ENCODE measurements at places on chromosomes 12 and 14.

DNA sequence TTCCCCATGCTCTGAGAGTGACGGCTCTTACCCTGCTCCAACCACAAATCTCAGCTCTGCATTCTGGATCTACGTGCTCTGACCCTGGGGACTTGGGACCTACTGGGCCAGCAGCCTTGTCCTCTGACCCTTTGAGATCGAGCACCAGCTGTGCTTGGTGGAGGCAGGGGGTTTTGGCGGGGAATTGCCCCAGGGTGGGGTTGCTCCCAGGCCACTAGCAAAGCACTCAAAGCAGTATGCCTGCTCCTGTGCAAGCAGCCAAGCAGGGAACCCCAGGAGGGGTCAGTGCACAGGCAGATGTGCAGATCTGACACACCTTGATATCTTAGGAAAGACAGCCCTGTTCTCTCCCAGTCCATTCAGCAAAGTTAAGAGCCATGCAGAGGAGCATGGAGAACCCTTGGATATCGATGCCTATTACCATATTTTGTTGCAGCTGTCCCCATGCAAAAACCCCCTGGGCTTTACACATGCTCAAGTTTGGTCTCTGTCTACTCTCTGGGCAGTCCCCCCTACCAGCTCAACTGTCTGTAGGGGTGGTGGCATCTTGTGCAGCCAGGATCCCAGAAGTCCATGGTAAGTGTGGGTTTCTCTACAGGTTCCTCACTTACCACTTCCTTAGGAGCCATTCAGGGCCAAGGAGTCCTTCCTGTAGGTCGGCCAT lies 319.0 kb downstream of the TMTC2 start:
- DNase-seq = no peak

- no peak for DNase-seq
These were observed 430.0 kb downstream of the ETNK1 start for GRCh38 chr12:23055004-23055403.

GRCh38 chr14:77238996-77239395 lies 32.0 kb downstream of the NGB start:
- no peak for DNase-seq

- no peak for DNase-seq
These were observed 27.4 kb upstream of the BATF start for GRCh38 chr14:75494896-75495295.

- DNase-seq = no peak
These were observed 11.3 kb downstream of the ABHD12B start for GRCh38 chr14:50882932-50883826.

DNA sequence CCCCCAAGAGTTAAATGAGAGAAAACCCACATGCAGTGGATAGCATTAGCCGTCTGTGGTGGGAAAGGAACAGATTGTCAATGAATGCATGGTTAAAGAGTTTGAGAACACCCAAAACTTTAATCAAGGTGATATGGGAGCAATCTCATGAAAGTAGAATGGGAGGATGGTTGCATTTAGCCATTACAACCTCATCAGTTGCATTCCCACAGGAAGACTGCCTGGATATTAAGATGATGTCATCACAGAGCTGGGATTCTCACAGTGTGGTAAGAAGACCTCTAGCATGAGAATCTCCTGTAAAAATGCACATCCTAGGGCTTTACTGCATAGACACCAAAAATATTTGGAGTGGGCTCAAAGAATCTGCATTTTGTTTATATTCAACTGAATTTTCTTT lies 284.9 kb downstream of the RGS6 start:
- DNase-seq = no peak

DNA sequence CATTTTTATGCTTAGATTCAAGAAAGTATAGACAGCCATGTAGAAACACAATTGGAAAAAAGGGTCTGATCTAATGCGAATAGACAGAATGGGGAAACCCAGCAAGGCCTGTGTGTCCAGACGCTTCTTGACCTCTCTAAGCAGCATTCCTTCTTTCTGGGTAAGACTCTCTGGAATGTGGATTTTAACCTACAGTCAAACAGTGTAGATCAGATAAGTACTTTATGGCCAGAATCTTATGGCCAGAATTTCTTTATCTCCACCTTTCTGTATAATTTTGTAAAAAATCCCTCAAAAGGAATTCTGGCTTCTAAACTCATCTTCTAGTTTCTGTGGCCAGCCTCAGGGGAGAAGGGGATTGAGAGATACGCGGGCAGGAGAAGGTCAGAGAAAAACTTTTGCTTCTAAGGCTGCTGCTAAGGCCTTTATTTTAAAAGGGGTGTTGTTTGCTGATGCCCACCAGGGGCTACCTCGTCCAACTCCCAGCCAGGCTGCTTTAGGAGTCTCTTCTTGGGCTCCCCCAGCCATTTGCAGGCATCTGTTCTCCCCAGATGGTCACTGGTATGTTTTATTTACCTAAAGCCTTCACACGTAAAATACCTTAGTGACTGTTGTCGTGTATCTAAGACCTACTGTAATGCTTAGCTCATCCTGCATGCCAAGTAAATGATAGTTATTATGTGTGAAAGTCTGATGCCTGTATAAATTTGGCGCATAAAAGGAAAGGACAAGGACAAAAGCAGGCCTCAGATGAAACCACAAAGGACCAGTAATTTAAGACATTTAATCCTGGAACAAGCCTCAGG lies 68.4 kb downstream of the ANO6 start:
- no peak for DNase-seq

DNA sequence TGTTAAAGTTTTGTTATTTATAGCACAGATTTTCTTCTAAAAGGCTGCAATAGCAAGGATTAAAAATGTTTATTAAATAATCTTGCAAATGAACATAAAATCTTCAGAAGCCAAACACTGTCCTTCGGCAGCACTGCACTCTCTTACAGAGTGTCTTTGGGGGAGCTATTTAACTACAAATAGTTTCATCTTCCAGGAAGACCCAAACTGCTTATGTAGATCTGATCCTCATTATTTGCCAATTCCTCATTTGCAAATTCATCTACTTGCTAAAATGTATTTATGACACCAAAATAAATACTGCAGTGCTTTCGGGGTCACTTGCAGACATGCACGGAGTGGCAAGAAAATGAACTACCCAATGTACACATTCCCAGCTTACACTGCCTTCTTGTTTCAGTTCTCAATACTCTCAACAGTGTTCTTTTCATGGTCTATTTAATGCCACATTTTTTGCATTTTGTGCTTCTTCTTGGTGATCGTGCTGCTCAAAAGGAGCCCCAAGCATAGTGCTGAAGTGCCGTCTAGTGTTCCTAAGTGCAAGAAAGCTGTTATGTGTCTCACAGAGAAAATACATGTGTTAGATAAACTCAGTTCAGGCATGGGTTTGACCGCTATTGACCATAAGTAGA lies 128.1 kb downstream of the PRKD1 start:
- no peak for DNase-seq

DNA sequence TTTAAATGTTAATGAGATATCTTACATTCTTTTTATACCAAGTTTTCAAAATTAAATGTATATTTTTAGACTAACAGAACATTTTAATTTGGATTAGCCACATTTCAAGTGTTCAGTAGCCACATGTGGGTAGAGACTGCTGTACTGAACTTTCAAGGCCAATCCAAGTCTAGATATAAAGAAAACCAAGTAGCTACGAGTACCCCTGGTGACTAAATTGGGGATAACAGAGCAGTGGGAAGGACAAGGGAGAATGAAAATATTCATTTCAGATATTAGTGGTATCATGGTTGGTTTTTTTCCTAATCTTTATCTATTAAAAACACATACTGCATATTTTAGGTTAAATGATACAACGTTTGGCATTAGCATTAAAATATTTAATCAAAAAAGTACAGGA lies 69.4 kb upstream of the RHOJ start:
- DNase-seq = no peak

DNA sequence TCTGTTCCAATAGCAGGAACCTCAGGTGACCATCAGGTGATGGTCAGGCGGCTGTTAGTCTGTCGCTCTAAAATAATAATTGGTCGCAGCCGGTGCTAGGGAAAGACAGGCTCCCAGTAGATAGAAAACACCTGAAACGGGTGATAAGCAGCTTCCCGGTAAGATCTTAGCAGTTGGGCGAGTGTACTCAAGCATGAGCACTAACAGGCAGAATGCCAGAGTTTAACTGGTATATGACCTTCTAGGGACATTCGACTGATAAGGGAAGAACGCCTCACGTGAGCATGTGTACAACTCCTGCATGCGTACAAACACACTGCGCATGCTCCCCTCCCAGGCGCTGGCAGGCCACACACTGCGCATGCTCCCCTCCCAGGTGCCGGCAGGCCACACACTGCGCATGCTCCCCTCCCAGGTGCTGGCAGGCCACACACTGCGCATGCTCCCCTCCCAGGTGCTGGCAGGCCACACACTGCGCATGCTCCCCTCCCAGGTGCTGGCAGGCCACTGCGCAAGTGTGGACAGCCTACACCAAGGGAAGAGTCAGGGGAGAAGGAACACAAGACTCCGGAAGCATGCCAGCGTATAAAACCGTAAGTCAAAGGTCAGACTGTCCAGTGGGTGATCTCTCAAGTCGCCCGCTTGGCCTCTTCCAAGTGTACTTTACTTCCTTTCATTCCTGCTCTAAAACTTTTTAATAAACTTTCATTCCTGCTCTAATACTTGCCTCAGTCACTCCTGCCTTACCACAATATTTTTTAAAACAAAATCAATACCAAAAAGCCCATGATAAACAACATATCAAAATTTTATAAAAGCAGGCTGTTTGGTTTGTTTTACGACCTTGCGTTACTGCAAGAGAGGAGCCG lies 24.5 kb downstream of the GPRC5D start:
- peak; percentile 52 for DNase-seq

DNA sequence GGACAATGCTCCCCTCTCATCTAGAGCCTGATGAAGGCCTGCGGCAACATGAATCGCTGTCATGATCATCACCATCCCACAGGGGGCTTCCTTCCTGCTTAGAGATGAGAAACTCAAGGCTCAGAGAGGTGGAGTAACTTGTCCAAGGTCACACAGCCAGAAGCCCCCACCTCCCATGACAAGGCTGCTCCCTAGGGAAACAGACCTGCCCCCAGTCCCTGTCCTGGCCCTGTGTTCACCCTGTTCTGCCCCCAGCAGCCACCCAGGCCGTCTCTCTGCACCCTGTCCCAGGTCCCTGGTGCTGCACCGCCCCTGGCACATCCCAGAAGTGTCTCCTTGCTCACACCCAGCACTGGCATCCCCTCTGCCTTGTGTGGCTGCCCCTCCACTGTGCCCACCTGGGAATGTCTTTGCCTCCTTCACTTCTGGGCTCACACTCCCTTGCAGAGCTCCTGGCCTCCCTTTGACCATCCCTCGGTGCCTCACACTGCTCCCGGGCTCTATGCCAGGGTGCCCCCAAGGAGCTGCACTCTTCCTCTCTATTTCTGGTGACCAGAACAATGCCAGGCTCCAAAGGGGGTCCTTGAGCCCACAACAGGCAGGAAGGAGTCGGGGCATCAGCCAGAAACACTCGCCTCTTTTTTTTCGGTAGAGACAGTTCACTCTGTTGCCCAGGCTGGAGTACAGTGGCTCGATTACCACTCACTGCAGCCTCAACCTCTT lies 70.5 kb downstream of the BCL11B start:
- DNase-seq = no peak

- no peak for DNase-seq
These were observed 30.7 kb upstream of the PWP1 start for GRCh38 chr12:107654873-107655272.

All from activated T-cell treated with anti-CD3 and anti-CD28 coated beads, Interleukin-2, amount 50 U/mL, for 1 hour (primary cell).